ENCODE measurements at places on chromosomes 2 and 18.

GRCh38 chr2:61134141-61134540 is 27.8 kb upstream of the C2orf74 start:
- no peak for DNase-seq

GRCh38 chr2:126700677-126701076 is 44.7 kb downstream of the GYPC start:
- no peak for DNase-seq

- DNase-seq: no peak
Measured at GRCh38 chr2:111535404-111535803, 348.6 kb downstream of the ANAPC1 start.

DNA sequence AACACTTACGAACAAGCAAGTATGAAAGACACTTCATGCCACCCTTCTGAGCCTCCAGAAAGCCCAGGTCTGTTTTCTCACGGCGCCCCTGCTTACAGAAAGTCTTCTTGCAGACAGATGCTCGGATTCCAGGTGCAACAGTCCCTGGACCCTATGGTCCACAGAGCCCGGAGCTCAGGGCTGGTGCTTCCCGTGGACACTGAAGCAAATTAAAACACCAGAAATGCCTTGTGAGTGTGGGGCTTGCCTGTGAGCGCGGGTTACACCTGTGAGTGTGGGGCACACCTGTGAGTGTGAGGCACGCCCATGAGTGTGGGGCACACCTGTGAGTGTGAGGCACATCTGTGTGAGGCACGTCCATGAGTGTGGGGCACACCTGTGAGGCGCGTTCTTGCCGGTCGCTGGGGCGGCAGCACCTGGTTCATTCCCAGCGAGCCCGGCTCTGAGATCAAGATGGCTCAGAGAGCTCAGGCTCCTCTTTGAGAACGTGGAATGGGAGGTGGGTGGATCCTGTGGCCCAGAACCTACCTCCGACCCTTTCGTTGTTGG is 205.2 kb upstream of the TPO start:
- DNase-seq: no peak

DNA sequence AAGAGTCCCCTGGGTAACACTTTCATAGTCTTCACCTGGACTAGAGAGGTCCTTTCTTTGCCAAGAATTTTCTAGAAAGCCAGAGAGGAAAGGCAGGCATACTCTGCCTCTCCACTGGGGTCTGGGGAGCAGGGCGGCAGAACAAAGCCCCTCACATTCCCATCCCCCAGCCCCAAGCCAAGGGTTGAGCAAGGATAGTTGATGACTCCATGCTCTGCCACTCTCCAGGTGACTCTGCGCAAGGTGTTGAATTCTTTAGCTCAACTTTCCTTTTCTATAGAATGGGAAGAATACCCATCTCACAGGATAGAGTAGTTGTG is 2.9 kb upstream of the GDF7 start:
- DNase-seq: no peak

GRCh38 chr18:78582181-78582709 is 397.4 kb upstream of the SALL3 start:
- DNase-seq: no peak

- DNase-seq: no peak
Measured at GRCh38 chr2:223523551-223524001, 78.6 kb downstream of the SCG2 start.

- no peak for DNase-seq
Measured at GRCh38 chr18:27636576-27637085, 451.5 kb upstream of the CHST9 start.

GRCh38 chr2:37623971-37624900 is 47.2 kb downstream of the CDC42EP3 start:
- DNase-seq: no peak

DNA sequence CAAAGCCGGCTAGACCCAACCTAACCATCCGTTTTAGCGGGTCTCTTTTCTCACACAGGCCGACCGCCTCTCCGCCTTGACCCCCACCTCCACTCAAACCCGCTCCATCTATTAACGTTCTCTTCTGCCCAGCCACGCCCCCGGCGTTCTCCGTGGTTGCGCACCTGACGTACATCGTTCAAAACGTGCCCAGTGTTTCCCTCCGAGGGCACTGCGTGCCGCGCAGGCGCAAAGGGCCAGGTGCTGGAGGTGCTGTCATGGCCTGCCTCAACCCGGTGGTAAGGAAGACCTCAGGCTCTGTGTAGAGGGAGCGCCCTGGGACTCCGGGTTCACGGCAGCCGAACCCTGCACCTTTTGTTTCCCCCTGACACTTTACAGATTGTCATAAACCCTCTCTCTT is at the start of gene GTF2A1L:
GTF2A1L (plus strand) TSS at position 239 of the 400 bp plus-strand sequence; CDS start at position 258, 19 bp downstream.
- no peak for DNase-seq

GRCh38 chr2:55425431-55425831 is 5.8 kb upstream of the CCDC88A start:
- DNase-seq: no peak

- DNase-seq: no peak
Measured at GRCh38 chr2:14016289-14016955, 616.1 kb upstream of the LRATD1 start.

GRCh38 chr2:32746669-32747068 is 118.8 kb downstream of the TTC27 start:
- no peak for DNase-seq

- no peak for DNase-seq
Measured at GRCh38 chr2:215970425-215970824, 42.9 kb downstream of the MREG start.

DNA sequence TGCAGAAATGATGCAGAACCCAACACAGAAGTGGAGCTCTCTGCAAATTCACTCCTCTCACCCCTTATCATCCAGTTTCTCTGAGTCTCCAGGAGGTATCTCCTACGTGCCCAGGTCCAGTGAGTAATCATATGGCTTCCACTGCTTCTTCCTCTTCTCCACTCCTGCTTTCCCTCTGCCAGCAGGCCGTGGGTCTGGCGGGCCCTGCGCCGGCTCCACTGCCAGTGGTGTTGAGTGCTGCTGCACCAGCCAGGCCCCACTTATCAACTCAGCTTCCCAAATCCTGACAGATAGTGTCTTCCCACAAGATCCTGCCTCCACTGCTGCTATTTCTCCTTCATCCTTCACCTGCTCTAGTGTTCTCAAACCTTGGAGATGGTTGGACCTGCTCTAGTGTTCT is 227.6 kb upstream of the PARD3B start:
- DNase-seq: no peak

- no peak for DNase-seq
Measured at GRCh38 chr2:74812787-74813590, 20.9 kb upstream of the HK2 start.

DNA sequence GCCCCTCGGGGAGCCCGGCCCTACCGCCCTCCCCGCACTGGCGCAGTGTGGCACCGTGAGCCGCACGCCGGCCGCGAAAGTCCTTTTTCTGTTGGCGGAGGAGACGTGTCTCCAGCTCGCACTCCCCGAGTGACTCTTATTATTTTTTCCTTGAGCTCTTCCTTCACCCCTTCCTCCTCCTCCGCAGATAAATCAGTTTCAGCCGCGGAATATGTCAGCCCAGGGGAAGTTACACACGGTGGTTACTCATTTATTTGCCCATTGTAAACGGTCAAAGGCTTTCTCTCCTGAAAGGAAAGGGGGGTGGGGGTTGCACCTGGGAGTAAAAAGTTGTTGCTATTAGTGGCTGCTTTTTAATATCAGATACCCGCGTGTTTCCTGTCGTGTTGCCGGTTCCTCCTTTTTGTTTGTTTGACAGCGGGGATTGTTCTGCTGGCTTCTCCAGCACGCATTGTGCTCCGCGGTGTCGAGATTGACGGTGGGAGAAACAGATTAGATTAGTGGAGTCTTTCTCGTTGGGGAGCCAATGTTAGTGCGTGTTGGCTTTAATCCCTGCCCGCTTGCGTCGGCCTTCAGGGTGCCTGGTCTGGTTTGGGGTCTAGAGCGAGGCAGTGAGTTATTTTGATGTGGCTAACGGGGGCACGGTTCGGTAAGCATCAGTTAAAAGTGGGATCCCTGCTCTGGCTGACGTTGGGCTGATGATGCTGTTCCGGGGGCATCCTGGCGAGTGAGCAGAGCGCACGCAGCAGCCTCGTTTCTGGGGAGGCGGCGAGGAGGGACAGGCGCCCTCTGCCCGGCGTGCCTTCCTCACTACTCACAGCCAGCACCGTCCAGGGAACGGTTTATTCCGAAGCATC is 1.6 kb downstream of the CRIM1 start:
- no peak for DNase-seq

GRCh38 chr2:144942516-144943256 is 422.8 kb upstream of the ZEB2 start:
- no peak for DNase-seq

DNA sequence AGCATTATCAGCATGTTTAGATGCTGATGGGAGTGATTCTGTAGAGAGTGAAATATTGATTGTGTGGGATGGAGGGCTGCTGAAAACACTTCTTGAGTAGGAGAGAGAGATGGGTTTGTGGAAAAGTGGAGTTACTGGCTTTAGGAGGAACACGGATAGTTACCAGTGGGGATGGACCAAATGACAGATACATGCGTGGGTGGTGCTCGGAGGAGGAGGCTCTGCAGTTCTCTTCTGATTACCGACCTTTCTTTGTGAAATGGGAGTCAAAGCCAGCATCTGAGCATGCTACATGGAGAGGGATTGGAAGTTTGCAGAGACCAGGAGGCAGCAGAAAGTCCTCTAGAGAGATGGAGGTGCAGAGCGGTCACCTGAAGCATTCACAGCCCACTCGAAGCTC is 26.3 kb downstream of the RNF144A start:
- no peak for DNase-seq

DNA sequence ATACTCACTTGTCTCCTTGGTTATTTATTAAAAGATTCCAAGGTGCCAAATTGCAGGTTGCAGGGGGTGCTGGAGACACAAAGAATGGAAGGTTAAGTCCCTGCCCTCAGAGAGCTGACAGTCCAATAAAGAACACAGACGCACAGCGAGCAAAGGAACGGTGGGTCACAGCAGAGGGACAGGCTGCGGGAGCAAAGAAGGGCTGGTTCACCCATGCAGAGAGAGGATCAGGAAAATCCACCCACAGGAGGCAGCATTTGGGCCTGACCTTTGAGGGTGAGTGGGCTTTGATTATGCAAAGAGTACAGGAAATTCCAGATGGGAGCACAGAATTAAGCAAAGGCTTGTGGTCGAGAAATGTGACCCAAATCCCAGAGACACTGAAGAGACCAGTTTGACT is 45.0 kb downstream of the ZBTB7C start:
- no peak for DNase-seq

DNA sequence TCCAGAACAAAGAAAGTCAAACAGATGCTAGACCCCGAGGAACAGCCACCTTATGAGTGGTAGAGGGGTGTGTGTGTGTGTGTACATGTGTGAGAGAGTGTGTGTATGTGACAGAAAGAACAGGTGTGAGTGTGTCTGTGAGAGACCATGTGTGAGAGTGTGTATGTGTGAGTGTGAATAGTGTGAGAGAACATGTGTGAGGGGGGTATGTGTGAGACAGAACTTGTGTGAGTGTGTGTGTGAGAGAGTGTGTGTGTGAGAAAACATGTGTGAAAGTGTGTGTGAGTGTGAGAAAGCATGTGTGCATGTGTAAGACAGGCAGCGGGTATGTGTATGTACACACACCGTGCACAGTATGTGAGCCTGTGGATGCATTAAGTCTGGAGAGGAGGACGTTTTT is 214.3 kb downstream of the SP3 start:
- no peak for DNase-seq

- DNase-seq: no peak
Measured at GRCh38 chr2:20157193-20157891, 67.6 kb downstream of the SDC1 start.

DNA sequence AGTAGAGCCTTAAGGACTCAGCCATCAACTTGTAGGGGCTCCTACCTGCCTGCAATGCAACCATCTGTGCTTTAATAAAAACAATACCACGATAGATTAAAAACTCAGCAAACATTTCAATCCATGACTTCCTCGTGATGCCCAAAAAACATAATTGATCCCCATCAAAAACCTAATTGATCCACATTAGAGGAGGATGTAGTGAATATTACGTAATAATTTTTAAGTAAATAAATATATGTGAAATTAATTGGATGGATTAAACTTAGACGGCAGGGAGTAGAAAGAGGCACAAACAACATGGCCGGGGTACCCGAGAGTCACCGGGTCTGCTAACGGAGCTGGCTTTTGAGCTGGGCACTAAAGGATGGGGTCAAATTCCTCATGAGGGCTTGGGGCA is 87.3 kb downstream of the ARL4C start:
- no peak for DNase-seq

DNA sequence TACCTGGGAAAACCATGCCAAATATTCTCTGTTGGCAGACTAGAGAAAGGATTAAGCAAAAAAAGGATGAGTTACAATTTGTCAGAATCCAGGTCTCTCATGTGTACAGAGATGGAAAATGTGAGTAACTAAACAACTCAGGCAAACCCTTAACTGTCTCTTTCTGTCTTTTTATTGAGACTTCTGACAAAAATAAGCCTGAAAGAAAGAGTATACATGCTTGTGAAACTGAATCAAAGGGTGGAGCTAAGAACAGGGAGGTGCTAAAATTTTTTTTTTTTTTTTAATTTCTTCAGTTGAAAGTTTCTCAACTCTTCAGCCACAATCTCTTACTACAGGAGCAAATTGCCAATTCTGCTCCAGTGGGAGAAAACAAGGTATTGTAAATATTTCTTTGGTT is at the start of gene SERPINB10:
SERPINB10 (plus strand) TSS at position 295 of the 400 bp plus-strand sequence. CDS start 7,553 bp downstream, outside the sequence.
- DNase-seq: no peak

DNA sequence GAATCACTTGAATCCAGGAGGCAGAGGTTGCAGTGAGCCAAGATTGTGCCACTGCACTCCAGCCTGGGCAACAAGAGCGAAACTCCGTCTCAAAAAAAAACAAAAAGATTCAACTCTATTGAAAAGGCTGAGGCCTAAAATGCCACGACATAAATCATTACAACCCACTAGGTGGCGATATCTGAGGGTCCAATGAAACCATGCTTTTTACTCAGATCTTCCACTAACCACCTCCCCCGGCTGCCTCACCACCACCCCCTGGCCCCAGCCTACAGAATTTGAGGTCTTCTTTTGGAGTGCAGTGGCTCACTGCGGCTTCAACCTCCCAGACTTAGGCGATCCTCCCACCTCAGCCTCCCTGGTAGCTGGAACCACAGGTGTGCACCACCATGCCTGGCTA is 57.5 kb downstream of the AP1S3 start:
- DNase-seq: no peak

Data from cortex of kidney (tissue), 1 donor.